ENCODE measurements at places on chromosomes 11 and 22.

- no peak for DNase-seq
These were observed 38.5 kb upstream of the SPON1 start for GRCh38 chr11:13923716-13924650.

DNA sequence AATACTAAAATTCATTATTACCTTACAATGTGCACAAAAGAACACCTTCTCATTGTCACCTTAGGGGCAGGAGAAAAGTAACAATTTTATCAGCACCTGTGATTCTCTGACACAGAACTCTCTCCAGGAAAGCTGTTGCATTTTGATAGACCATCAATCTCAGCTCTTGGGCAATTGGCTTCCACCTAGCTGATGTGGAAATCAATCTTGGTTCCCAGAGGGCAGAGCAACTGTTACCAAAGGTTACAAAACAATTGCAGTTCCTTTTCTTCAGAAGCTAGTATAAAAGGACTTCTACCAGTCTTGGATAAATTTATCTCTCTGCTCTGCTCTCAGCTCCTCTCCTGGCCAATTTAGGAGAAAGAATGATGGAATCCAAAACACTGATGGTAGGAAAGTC, 157.8 kb upstream of the DDI1 start:
- no peak for DNase-seq

DNA sequence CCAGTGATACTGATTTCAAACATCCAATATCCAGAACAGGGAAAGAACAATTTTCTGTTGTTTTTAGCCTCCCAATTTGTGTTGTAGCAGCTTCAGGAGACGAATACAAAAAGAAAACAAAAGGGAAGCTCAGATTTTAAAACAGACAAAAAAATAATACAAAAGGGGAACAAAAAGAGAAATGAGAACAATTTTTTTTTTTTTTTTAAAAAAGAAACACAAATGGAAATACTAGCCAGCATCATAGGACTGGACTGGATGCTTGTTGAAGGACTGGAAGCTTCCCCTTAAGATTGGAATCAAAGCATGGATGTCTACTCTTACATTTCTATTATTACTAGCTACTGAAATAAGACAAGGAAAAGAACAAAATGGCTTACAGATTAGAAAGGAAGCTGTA, 46.5 kb upstream of the SORL1 start:
- no peak for DNase-seq

DNA sequence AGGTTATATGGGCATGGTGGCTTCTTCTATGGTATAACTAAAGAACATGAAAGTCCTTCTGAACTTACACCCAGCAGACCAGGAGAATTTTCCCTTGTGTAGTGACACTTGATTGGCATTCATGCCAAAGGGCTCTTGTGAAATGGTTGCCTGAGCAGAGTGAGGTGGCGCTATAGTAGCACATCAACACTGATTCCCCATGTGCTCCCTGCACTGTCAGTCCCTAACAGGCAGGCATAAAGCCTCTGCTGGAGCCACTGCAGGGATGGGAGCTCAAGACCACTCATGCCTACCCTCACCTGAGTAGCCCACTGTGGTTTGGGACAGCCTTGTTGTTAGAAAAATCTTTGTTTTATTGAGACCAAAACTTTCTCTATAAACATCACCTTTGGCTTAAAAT, 92.6 kb upstream of the LIN7C start:
- DNase-seq: no peak

- DNase-seq: no peak
These were observed 1.8 kb downstream of the TBC1D22A start for GRCh38 chr22:46764140-46764680.

DNA sequence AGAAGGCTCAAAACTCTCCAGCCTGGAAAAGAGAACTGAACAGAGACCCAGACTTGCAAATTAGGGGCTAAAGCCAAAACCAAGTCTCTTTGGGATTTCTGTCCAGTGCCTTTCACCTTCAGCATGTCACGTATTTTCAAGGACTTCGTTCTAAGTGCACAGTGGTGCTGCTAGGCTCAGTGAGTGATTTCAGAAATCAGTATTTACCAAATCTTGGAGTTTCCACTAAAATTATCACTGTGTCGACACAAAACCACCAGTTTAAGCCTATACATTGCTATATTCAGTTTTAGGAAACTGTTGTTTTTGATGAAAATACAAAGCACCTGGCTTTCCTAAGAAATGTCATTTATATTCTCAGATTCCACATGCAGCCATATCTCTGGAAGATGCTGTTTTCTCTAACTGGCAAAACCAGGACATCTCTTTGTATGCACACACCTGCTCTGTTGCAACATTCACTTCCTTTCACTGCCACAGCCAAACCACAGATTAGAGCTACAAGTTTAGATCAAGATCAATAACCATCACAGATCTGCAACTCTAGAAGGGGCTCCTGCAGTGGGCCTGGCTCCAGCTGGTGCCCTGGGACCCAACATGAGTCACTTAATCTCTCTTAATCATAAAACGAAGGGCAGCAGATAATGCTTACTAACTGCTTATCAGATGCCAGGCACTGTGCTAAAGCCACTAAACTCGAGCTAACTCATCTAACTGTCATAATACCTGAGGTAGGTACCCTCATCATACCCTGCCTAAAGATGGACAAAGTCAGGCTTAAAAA, 22.3 kb downstream of the SMCO4 start:
- no peak for DNase-seq

GRCh38 chr22:28025333-28025732, 106.3 kb upstream of the PITPNB start:
- DNase-seq: no peak

DNA sequence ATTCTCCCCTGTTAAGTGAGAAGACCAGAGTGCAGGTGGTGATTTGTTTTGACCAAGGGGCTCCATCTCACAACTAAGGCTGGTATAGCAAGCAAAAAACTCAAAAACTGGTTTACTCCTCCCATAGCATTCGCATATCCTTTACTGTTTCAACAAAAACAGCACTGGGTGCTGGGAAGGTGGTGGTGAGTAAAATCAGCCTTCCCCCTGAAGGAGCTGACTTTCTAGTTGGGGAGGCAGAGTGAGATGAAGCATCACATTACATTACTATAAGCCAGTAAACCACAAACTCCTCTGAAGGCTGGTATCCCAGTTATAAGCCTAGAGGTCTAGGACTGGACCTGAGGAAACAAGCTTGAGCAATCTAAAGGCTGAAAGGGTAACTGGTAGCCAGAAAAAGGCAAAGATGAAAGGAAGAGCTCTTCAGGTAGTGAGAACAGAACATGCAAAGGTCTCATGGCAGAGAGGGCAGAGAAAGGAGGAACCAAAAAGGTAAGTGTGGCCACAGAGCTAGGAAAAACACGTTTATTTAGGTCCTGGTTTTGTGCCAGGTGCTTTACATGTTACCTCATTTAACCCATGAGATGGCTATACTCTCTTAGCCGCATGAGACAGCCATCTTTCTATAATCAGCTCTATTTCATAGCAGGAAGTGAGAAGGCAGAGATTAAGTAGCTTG, 22.3 kb downstream of the TMEM123 start:
- DNase-seq: no peak

DNA sequence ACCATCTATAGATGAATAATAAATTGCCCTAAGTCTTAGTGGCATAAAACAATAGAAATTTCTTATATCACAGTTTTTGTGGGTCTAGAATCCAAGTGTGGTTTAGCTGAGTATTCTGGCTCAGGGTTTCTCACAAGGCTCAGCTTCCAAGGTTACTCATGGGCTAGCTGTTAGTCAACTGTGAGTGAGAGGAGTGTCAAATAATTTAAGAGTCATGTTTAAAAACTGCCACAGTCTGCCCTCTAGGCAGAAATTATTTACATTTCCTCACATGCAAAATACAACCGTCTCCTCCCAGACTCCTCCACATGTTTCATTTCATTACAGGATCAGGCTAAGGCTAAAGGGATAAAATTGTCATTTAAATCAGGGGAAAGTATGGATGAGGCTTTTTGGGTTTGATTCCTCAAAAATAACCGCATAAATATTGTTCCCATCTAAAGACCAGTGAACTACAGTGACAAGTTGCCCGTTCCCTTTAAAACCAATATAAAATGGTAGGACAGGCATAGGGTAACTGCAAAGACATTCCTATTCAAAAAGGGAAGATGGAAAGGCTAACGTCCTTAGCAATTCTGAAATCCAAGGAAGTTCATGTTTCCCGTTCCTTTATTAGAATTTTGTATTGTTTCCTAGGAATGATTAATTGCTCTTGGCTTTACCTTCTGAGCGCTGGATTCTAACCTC, 324.3 kb downstream of the DYNC2H1 start:
- no peak for DNase-seq

- no peak for DNase-seq
These were observed 251.8 kb downstream of the TENM4 start for GRCh38 chr11:79189055-79189454.

GRCh38 chr11:59875856-59876519, 2.6 kb upstream of the OOSP3 start:
- no peak for DNase-seq

DNA sequence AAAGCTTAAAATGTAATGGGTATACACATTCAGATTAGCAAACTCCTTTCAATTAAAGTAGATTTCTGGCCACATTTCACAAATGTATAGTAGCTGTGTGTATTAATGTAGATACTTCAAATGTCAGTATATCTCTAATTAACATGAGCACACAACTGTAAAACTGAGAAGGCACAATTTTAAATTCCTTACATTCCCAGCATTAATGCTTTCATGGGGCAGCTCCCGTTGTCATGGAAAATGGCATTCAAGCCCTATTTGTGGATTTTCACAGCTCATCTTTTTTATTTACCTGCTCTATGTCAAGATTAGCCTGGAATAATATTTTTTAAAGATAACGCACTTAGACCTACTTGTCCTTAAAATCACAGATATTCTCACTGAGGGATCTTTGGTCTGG, 113.6 kb upstream of the SOX6 start:
- no peak for DNase-seq

DNA sequence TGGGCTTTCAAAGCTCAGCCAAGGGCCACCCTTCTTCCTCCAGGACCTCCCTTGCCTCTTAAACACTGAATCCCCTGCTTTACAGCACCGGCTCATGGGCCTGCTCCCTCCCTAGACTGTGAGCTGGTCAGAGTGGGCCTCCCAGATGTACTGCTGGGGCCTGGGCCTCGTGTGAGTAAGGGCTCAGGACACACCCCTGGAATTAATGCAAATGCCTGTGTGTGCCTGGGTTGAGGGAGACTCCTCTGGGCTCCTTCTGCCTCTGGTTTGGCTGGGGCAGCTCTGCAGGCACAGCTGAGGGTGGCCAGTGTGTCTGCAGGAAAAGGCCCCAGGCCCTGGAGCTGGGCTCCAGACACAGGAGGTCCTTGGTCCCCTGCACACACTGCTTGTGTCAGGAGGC, 24.2 kb downstream of the ALX4 start:
- DNase-seq: no peak

DNA sequence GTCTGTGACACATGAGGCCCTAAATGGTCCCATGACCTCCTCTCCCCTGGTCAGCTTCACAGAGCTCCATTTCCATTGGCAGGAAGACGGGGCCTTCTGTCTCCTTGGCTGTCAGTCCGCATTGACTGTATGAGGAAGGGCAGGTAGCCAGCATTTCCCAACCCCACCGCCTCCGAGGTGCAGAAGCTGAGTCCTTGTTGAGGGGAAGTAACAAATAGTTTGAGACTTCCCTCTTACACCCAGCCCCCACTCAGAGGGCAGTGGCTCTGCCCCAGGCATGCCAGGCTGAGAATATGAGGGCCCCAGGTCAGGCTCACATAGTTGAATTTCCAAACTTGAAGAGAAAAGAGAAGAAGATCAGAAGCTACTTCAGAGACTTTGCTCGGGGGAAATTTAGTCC, 611.1 kb downstream of the BRD1 start:
- DNase-seq: no peak
